ENCODE measurements at places on chromosomes 2 and 18. TPM values are rescaled to one million over a fixed set of nuclear protein-coding genes. Genes with fewer than 3 reads are reported as not detected.

- no peaks in the 10 kb centered on the region for H3K4me1 ChIP-seq
- H3K4me3 ChIP-seq: no peak overlapping the region
- no peak for DNase-seq
- H3K36me3 ChIP-seq: peaks cover 9% of the 10 kb centered on the region
Measured at GRCh38 chr2:161407597-161407996, 8.5 kb upstream of the TBR1 start.

Gene CAPN13
- total RNA-seq: 23.0 TPM

- no peak overlapping the region for H3K27ac ChIP-seq
- no peaks in the 10 kb centered on the region for H3K4me1 ChIP-seq
- no peaks in the 10 kb centered on the region for H3K36me3 ChIP-seq
- no peak overlapping the region for H3K4me3 ChIP-seq
- no peak for DNase-seq
Measured at GRCh38 chr2:225566798-225567197, 167.3 kb downstream of the NYAP2 start.

DNA sequence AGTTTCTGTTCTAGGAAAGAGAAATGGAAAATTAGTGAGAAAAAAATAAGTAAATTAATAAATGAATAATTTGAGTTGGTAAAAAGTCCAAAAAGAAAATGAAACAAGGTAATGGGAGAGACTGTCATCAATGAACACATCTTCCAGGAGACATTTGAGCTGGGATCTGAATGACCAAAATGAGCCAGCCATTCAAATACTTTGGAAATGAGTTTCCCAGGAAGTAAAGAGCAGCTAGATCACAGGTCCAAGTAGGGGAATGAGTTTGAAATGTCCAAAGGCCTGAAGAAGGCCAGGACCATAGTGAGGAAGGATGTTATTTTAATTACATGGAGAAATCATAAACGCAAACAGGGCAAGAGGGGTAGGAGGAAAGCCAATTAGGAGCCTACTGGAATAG lies 6.6 kb upstream of the DNAH7 start:
- H3K4me1 ChIP-seq: peaks cover 7% of the 10 kb centered on the region
- no peak overlapping the region for H3K4me3 ChIP-seq
- no peaks in the 10 kb centered on the region for H3K36me3 ChIP-seq
- H3K27me3 ChIP-seq: no peaks in the 10 kb centered on the region
- DNase-seq: no peak
- no peak overlapping the region for H3K27ac ChIP-seq

GRCh38 chr2:107132070-107132469 lies 246.1 kb upstream of the ST6GAL2 start:
- no peaks in the 10 kb centered on the region for H3K4me1 ChIP-seq
- no peak overlapping the region for H3K4me3 ChIP-seq
- no peak for DNase-seq
- H3K27me3 ChIP-seq: no peaks in the 10 kb centered on the region
- H3K36me3 ChIP-seq: no peaks in the 10 kb centered on the region

DNA sequence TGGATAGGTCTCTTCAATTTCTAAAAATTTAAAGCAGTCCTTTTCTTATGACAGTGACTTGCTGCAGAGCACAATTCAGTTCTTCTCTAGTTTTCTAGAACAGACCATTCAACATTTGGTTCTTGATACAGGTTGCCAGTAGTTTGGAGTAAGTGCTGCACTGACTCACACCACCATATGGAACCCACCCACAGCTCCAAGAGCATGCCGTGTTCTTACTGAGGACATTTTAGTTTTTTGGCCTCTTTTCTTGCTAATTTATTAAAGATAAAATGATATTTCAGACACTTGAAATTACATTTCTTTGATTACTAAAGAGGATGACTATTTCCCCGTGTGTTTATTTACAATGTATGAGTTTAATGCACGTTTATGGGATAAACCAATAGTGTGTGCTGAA lies 120.0 kb downstream of the COL4A4 start:
- no peak for DNase-seq
- H3K4me1 ChIP-seq: no peaks in the 10 kb centered on the region
- no peak overlapping the region for H3K27ac ChIP-seq
- peaks cover 3% of the 10 kb centered on the region for H3K36me3 ChIP-seq
- H3K27me3 ChIP-seq: no peaks in the 10 kb centered on the region
- no peak overlapping the region for H3K4me3 ChIP-seq

DNA sequence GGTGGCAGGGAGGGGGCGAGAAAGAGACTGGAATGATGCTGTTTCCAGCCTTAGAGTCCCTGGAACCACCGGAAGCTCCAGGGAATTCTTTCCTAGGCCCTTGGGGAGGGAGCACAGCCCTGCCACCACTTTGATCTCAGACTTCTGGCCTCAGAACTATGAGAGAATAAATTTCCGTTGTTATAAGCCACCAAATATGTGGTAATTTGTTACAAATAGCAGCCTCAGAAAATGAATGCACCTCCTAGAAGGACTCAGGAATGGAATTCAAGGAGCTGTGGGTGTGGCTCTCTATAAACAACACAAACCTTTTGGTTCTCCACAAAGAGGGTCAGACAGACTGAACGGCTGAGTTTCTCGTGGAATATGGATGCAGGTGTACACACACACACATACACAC lies 144.5 kb downstream of the ACKR3 start:
- H3K27me3 ChIP-seq: no peaks in the 10 kb centered on the region
- no peaks in the 10 kb centered on the region for H3K36me3 ChIP-seq
- no peak overlapping the region for H3K27ac ChIP-seq
- no peak overlapping the region for H3K4me3 ChIP-seq

GRCh38 chr2:165016772-165017411 lies 61.6 kb upstream of the SLC38A11 start:
- no peak overlapping the region for H3K27ac ChIP-seq

- peaks cover 3% of the 10 kb centered on the region for H3K27me3 ChIP-seq
- no peaks in the 10 kb centered on the region for H3K36me3 ChIP-seq
- H3K4me1 ChIP-seq: peaks cover 7% of the 10 kb centered on the region
- H3K4me3 ChIP-seq: no peak overlapping the region
- no peak for DNase-seq
Measured at GRCh38 chr2:219704878-219705277, 77.4 kb downstream of the SLC4A3 start.

Gene COBLL1
- total RNA-seq: 89.4 TPM

- no peak for DNase-seq
- H3K27ac ChIP-seq: no peak overlapping the region
- no peaks in the 10 kb centered on the region for H3K4me1 ChIP-seq
- H3K36me3 ChIP-seq: no peaks in the 10 kb centered on the region
Measured at GRCh38 chr2:55489467-55490062, 30.0 kb upstream of the CFAP36 start.

- H3K27ac ChIP-seq: no peak overlapping the region
- H3K36me3 ChIP-seq: no peaks in the 10 kb centered on the region
- no peaks in the 10 kb centered on the region for H3K27me3 ChIP-seq
- H3K4me1 ChIP-seq: no peaks in the 10 kb centered on the region
Measured at GRCh38 chr2:137566387-137566786, 397.9 kb upstream of the HNMT start.

DNA sequence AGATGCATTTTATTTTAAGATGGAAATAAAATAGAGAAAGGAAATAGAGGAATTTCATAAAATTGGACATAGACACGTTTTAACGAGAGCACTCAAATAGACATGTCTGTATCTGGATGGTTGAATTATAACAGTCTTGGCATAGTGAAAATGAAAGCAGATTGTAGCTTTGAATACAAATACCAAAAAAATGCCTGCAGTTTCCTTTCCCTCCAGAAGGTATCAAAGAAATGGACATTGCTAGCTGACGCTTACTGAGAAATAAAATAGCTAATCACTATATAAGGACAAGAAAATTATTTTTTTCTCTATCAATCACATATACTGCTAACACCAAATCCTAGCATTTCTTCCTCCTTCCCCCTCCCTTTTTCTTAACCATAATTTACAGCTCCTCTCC lies 11.4 kb upstream of the MAPRE2 start:
- no peak for DNase-seq
- H3K27ac ChIP-seq: peak overlapping the region; percentile 71
- peak overlapping the region; percentile 37 for H3K4me3 ChIP-seq
- H3K4me1 ChIP-seq: peaks cover 31% of the 10 kb centered on the region

- no peaks in the 10 kb centered on the region for H3K36me3 ChIP-seq
- H3K27ac ChIP-seq: no peak overlapping the region
- H3K4me3 ChIP-seq: no peak overlapping the region
Measured at GRCh38 chr2:48885841-48886240, 130.3 kb upstream of the LHCGR start.

GRCh38 chr2:48339451-48339850 lies 190.5 kb upstream of the STON1 start:
- H3K4me1 ChIP-seq: peaks cover 37% of the 10 kb centered on the region
- H3K27ac ChIP-seq: no peak overlapping the region
- no peak for DNase-seq
- no peaks in the 10 kb centered on the region for H3K27me3 ChIP-seq
- H3K4me3 ChIP-seq: no peak overlapping the region

DNA sequence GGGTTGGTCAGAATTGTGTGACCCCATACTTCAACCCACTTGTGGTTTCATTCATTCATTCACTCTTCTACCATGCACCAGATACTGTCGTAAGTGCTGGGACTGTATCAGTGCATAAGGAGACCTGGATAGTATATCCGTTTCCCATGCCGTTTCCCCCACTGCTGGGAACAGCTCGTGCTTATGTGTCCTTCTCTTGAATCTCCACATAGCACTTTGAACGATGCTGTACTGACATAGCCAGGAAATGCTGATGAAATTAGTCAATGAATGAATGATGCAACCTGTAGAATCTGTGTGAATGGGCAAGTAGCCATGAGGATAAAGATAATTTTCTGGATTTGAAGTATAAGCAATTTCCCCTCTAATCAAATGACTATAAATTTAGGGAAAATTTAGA lies 276.1 kb downstream of the BCL2 start:
- no peak overlapping the region for H3K27ac ChIP-seq
- H3K27me3 ChIP-seq: no peaks in the 10 kb centered on the region
- H3K4me1 ChIP-seq: no peaks in the 10 kb centered on the region
- no peak overlapping the region for H3K4me3 ChIP-seq
- H3K36me3 ChIP-seq: no peaks in the 10 kb centered on the region
- no peak for DNase-seq

DNA sequence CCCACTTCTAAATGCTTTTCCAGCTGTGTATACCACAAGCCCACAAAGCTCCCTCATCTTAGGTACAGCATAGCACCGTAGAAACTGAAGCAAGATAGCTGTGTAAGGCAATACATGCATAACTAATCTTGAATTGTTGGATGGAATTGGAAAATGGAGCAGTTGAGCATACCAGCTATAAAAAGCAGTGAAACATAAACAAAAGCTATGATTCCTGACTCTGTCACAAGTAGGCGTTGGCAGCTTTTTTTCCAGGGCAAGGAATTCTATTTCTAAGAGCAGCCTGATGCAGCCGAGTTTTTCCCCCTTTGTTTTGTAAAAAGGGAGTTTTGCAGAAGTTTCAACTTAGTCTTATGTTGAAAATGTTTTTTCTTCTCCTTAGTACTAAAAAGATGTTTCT lies 32.4 kb downstream of the MOGAT1 start:
- no peaks in the 10 kb centered on the region for H3K36me3 ChIP-seq
- no peak overlapping the region for H3K27ac ChIP-seq
- H3K4me1 ChIP-seq: peaks cover 15% of the 10 kb centered on the region
- no peaks in the 10 kb centered on the region for H3K27me3 ChIP-seq

GRCh38 chr2:136014411-136014810 lies 29.0 kb upstream of the DARS1 start:
- no peak overlapping the region for H3K4me3 ChIP-seq
- H3K36me3 ChIP-seq: no peaks in the 10 kb centered on the region
- DNase-seq: no peak
- H3K27me3 ChIP-seq: no peaks in the 10 kb centered on the region

Gene VWA3B
- 7.9 TPM for total RNA-seq

Gene LBX2
- 1.5 TPM for total RNA-seq

Gene HOXD12
- not detected for total RNA-seq

Gene MAL
- total RNA-seq: 13.4 TPM

- no peak for DNase-seq
- no peak overlapping the region for H3K4me3 ChIP-seq
- H3K27ac ChIP-seq: peak overlapping the region; percentile 76
- H3K27me3 ChIP-seq: no peaks in the 10 kb centered on the region
Measured at GRCh38 chr2:113216891-113217454, 43.2 kb downstream of the PSD4 start.

- no peak overlapping the region for H3K4me3 ChIP-seq
- H3K27me3 ChIP-seq: no peaks in the 10 kb centered on the region
- H3K27ac ChIP-seq: no peak overlapping the region
- DNase-seq: no peak
Measured at GRCh38 chr2:56297671-56298070, 113.9 kb downstream of the CCDC85A start.

- no peak for DNase-seq
- no peaks in the 10 kb centered on the region for H3K36me3 ChIP-seq
- H3K27ac ChIP-seq: no peak overlapping the region
- no peaks in the 10 kb centered on the region for H3K27me3 ChIP-seq
Measured at GRCh38 chr2:230330725-230331124, 3.7 kb downstream of the SP140L start.

Gene ICA1L
- 5.6 TPM for total RNA-seq

Gene ALLC
- total RNA-seq: not detected

GRCh38 chr2:230668939-230669303 lies 43.7 kb upstream of the CAB39 start:
- H3K36me3 ChIP-seq: no peaks in the 10 kb centered on the region
- H3K27me3 ChIP-seq: no peaks in the 10 kb centered on the region
- H3K4me3 ChIP-seq: no peak overlapping the region

DNA sequence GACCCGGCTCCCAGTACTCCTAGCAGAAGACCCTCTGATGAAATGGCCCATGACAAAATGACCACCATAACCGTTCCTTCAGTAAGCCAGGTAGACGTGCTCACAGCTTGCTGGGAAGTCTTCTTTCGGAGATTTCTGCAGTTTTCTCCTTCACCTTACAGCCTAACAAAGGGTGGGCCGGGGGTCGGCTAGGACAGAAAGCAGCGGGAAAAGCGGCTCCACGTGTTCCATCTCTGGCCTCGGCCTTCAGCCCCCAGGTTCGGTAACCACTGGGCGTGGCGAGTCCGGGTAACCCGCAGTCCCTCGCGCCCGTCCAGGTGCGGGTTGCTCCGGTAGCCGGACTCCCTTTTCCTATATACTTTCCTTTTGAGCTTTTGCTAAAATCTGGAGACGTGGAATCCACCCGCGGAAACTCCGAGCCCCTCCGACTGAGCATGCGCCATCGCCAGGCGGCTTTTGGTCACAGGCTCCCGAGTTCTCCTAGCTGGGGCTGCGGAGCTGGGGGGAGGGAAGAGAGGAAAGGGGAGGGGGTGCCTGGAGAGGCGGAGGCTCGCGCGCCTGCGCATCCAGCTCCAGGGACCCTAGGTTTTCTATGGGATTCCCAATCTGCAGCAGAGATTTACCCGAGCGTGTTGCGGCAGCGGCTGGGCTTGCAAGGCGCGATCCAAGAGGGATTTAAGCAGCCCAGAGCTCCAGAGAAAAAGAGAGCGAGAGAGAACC lies at the start of gene VSNL1:
TSS of gene VSNL1 (plus strand) at position 604 of the 720 bp plus-strand sequence. CDS start 51,379 bp downstream, outside the sequence.
- H3K27ac ChIP-seq: peak within 1 kb of the TSS; percentile 32
- H3K4me3 ChIP-seq: peak within 1 kb of the TSS; percentile 56
- peaks cover 65% of the 10 kb centered on the region for H3K27me3 ChIP-seq
- peaks cover 5% of the 10 kb centered on the region for H3K4me1 ChIP-seq
- DNase-seq: peak; percentile 71

Data from lower lobe of right lung (tissue), 2 donors.